Lower lobe of right lung (tissue), 2 donors: ENCODE measurements at places on chromosomes 1 and 21.

DNA sequence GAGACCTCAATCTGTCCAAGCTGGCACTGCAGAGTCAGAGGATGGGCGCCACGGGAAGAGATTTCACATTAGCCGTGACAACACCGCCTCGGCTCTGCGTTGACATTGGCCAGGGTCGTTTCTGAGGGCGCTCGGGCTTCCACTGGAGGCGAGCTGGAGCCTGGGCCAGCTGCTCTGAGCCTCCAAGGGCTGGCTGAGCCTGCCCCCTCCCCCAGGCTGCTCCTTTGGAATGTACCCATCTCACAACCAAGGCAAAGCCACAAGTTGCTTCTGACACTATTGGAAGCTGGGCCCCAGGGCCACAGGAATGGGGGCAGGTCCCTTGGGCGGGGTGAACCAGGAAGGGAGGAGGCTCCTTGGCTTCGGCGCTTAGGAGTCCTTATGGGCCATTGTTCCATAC is 12.7 kb downstream of the GPR3 start:
- DNase-seq, result no peak
- no peak overlapping the region for H3K4me3 ChIP-seq
- peaks cover 50% of the 10 kb centered on the region for H3K36me3 ChIP-seq
- H3K4me1 ChIP-seq, result peaks cover 60% of the 10 kb centered on the region

DNA sequence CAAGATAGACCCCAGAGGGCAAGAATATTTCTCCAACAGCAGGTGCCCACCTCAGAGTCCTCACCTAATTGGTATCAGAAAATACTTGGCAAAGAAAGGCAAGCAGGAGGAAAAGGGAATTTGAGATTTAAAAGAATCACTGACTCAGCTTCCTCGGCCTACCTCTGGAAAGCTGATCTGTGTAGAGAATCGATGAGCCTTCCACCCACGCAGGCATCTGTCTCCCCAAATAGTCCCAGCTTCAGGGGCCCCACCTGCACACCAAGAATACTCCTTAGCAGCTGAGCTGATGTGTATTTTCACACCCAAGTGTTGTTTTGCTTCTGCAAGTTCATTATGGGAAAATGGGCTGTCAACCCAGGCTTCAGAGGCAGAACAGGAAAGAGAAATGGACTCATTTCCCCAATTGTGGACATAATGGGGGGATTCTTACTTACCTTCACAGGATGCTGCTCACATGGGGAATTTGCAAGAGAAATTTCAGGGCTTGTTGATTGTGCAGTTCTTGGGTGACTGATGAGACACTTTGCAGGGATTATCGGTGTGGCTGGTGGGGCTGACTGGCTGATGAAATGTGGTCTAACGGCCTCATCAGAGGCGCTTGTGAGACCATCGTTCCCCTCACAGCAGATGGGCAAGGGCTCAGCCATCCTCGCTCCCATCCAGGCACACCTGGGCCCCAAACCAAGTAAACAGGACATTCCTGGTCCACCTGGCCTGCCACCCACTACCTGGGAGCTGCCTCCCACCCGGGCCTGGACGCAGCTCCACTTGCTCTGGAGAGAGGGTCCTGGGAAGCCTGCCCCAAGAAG is 436.3 kb downstream of the PTPRU start:
- no peak overlapping the region for H3K4me3 ChIP-seq
- H3K27me3 ChIP-seq, result no peaks in the 10 kb centered on the region
- no peak overlapping the region for H3K27ac ChIP-seq
- DNase-seq, result no peak
- H3K36me3 ChIP-seq, result no peaks in the 10 kb centered on the region
- H3K4me1 ChIP-seq, result no peaks in the 10 kb centered on the region

- no peak for DNase-seq
- H3K36me3 ChIP-seq, result no peaks in the 10 kb centered on the region
- peaks cover 5% of the 10 kb centered on the region for H3K4me1 ChIP-seq
- H3K27me3 ChIP-seq, result no peaks in the 10 kb centered on the region
- no peak overlapping the region for H3K4me3 ChIP-seq
- no peak overlapping the region for H3K27ac ChIP-seq
Observed at GRCh38 chr21:14572204-14572780, 26.2 kb upstream of the SAMSN1 start.

DNA sequence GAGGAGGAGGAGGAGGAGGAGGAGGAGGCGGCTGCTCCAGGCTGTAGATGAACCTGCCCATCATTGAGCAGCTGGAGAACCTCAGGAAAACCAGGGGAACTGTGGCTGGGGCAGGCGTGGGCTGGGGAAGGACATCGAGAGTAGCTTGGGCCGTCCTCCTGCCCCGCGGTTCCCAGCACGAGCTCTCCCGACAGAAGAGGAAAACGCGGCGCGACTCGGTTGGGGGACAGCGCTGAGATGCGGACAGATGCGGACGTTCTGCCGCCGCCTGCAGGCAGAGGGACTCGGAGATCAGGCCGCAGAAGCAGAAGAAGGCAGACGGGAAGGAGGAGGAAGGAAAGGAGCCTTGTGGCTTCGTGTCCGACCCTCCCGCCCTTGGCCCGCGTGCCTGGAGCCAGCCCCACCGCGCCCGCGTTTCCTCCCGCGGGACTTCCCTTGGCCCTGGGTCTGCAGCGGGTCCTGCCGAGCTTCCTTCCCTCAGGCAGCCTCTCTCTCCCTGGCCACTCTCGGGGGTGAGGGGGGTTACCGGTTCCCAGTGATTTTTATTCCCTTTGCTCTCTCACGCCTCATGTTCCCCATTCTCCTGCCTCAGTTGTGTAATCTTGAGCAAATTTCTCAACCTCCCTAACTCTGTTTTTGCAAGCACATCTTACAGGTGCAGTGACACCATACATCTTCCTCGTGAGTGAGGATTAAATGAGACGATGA is 1.7 kb upstream of the TNFRSF9 start:
- H3K36me3 ChIP-seq, result no peaks in the 10 kb centered on the region
- peaks cover 40% of the 10 kb centered on the region for H3K4me1 ChIP-seq
- peak; percentile 75 for DNase-seq
- H3K4me3 ChIP-seq, result peak overlapping the region; percentile 32
- H3K27ac ChIP-seq, result peak overlapping the region; percentile 53

DNA sequence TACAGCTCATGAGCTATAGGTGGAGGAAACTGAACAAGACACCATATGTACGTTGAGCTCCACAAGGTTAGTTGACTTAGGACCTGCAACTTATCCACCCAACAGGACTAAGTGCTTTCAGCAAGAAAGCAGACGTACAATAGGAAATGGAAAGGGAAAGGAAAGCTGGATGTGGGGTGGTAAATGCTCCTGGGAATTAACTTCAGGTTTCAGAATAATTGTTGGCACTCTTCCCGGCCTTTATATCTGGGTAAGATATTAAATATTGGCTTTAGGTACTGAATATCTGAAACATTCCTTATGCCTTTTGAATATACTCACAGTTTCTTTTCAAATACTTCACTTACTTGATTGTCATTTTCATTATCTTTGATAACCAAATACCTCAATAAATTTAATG is 36.3 kb downstream of the GLMN start:
- no peaks in the 10 kb centered on the region for H3K4me1 ChIP-seq
- no peak for DNase-seq
- no peak overlapping the region for H3K27ac ChIP-seq

- peak; percentile 75 for DNase-seq
- peak overlapping the region; percentile 55 for H3K27ac ChIP-seq
- H3K36me3 ChIP-seq, result no peaks in the 10 kb centered on the region
- no peak overlapping the region for H3K4me3 ChIP-seq
- peaks cover 13% of the 10 kb centered on the region for H3K4me1 ChIP-seq
Observed at GRCh38 chr1:234683861-234684632, 74.1 kb upstream of the IRF2BP2 start.

DNA sequence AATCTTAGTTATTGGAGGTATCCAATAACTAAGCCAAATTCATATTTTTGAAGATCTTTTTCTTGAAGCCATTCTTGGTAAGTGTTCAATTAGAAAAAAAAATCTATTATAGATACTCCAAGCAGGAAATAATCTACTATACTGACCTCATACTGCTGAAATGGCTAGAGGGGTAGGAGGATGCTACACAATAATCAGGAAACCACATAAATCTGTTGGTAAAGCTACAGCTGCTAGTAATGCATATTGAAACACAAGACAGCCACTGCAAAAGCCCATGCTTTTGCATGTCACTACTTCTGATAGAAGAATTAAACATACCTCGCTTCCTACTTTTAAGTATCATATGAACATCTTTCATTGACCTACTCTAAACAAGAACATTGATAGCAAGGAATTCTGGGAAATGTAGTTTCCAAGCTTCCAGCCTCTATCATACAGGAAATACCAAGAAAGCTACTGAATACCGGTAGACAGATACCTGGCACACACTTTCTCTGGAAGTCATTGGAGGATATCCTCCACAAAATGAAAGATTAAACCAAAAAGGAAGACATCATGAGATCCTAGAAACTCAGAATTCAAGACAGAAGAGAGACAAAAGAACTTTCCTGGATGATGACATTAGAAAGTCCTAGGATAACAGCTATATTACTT is 103.0 kb upstream of the VAV3 start:
- no peaks in the 10 kb centered on the region for H3K4me1 ChIP-seq
- no peaks in the 10 kb centered on the region for H3K27me3 ChIP-seq
- DNase-seq, result no peak

DNA sequence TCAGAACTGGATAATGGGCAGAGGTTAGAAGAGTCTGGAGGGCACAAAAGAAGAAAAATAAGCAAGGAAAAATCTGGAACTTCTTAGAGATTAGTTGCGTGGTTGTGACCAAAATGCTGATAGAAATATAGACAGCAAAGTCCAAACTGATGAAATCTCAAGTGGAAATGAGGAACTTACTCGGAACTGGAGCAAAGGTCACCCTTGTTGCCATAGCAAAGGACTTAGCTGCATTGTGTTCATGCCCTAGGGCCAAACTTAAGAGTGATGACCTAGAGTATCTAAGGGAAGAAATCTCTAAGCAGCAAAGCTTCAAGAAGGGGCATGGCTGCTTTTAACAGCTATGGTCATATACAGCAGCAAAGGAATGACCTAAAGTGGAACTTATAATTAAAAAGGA is 180.0 kb downstream of the TTLL7 start:
- no peak for DNase-seq
- no peaks in the 10 kb centered on the region for H3K4me1 ChIP-seq
- no peaks in the 10 kb centered on the region for H3K27me3 ChIP-seq
- peak overlapping the region; percentile 33 for H3K27ac ChIP-seq
- H3K4me3 ChIP-seq, result no peak overlapping the region

GRCh38 chr1:198970916-198971315 is 332.1 kb downstream of the PTPRC start:
- no peaks in the 10 kb centered on the region for H3K27me3 ChIP-seq
- no peak for DNase-seq
- no peaks in the 10 kb centered on the region for H3K4me1 ChIP-seq

DNA sequence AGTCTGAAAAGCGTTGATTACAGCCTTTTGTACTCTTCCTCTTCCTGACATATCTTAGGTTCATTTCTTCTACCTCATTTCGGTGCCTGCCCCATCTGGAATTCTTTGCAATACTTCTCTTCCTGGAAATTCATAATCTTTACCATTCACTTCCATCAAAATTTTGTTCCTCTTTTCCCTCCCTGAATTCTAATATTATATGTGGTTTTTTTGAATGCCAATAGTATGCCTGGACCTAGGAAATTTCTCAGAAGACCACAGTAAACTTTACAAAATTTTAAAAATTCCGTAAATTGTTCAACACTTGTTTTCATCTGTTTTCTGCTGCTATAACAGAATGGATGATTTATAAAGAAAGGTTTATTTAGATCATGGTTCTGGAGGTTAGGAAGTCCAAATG is 76.8 kb downstream of the MAP3K7CL start:
- DNase-seq, result no peak
- no peaks in the 10 kb centered on the region for H3K27me3 ChIP-seq
- no peaks in the 10 kb centered on the region for H3K36me3 ChIP-seq
- peaks cover 9% of the 10 kb centered on the region for H3K4me1 ChIP-seq

- no peak overlapping the region for H3K27ac ChIP-seq
- no peaks in the 10 kb centered on the region for H3K36me3 ChIP-seq
- no peak for DNase-seq
- H3K4me1 ChIP-seq, result no peaks in the 10 kb centered on the region
Observed at GRCh38 chr1:65020774-65021173, 54.4 kb upstream of the JAK1 start.

DNA sequence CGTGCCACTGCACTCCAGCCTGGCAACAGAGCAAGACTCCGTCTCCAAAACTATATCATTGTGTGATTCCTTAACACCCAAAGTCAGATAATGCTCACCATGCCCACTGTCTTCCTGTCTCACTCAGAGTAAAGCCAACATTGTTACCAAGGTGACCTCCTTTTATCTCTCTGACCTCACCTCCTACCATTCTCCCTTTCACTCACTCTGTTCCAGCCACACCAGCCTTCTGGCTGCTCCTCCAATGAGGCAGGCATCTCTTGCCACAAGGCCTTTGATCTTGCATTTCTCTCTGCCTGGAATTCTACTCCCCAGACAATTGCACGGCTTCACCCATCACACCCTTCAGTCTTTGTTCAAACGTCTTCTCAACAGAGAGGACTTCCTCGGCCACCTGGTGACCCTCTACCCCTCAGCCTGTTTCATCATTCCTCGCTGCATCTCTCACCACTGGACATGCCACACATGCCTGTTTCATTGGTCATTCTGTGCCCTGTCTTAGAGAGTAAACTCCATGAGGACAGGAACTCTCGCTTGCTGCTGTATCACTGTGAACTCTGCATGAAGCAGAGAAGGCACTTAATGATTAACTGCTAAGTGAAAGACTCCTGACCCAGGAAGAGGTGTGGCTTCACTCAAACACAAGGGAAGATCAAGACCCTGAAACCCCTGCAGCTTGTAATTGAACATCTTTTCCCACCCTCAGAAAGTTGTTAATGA is 67.1 kb upstream of the CAPZB start:
- no peak for DNase-seq
- H3K36me3 ChIP-seq, result no peaks in the 10 kb centered on the region
- no peaks in the 10 kb centered on the region for H3K4me1 ChIP-seq
- no peak overlapping the region for H3K4me3 ChIP-seq

GRCh38 chr1:225777058-225777582 is 506 bp upstream of the SRP9 start:
- no peaks in the 10 kb centered on the region for H3K27me3 ChIP-seq
- peaks cover 3% of the 10 kb centered on the region for H3K36me3 ChIP-seq
- no peak for DNase-seq
- peak overlapping the region; percentile 98 for H3K27ac ChIP-seq

GRCh38 chr1:184287001-184287400 is 99.8 kb upstream of the C1orf21 start:
- H3K27ac ChIP-seq, result no peak overlapping the region
- peaks cover 12% of the 10 kb centered on the region for H3K4me1 ChIP-seq
- H3K4me3 ChIP-seq, result no peak overlapping the region
- H3K36me3 ChIP-seq, result no peaks in the 10 kb centered on the region
- no peaks in the 10 kb centered on the region for H3K27me3 ChIP-seq

- H3K4me3 ChIP-seq, result no peak overlapping the region
- DNase-seq, result peak; percentile 71
- peaks cover 81% of the 10 kb centered on the region for H3K4me1 ChIP-seq
Observed at GRCh38 chr1:208219659-208220282, 24.4 kb downstream of the PLXNA2 start.

DNA sequence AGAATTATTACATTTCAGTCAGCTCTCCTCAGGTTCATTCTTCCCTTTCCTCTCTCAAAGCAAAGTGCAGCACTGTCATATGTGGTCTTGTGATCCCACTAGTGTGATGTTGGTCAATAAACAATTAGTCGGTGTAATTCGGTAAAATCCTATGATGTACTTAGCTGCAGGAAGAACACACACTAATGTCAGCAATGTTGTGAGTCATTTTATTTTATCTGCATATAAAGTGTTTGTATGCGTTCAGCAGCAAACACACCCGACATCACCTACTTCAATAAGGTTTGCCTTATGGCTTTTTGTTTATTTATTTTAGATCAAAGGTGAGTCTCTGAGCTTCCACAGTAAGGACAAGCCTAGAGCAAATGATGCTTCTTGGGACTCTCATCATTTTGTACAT is 47.8 kb downstream of the PTPN14 start:
- H3K27ac ChIP-seq, result no peak overlapping the region
- no peaks in the 10 kb centered on the region for H3K36me3 ChIP-seq
- no peaks in the 10 kb centered on the region for H3K27me3 ChIP-seq
- DNase-seq, result no peak
- no peak overlapping the region for H3K4me3 ChIP-seq
